ENCODE measurements at places on chromosomes 4 and X.

DNA sequence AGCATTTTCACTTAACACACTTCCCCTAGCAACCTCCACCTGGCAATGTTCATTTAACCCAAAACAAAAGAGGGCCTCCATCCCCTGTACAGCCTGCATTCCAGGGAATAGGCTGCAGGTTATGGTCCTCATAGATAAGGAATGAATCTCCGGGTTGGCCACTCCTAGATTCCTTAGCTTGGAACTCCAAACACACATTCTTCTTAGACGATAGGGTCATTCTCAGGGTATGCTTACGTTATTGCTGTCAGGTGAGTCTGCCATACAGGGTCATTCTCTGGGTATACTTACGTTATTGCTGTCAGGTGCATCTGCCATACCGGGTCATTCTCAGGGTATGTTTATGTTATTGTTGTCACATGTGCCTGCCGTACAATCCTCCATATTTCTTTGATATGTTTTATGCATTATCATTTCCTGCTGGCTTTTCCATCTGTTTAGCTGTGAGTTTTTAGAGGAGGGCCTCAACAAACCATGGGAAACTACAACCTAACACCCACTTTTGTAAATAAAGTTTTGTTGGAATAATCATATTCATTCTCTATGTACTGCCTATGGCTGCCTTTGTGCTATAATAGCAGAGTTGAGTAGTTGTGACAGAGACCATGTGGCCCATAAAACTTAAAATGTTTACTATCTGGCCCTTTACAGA is 8.2 kb upstream of the AFF1 start:
- DNase-seq: no peak

DNA sequence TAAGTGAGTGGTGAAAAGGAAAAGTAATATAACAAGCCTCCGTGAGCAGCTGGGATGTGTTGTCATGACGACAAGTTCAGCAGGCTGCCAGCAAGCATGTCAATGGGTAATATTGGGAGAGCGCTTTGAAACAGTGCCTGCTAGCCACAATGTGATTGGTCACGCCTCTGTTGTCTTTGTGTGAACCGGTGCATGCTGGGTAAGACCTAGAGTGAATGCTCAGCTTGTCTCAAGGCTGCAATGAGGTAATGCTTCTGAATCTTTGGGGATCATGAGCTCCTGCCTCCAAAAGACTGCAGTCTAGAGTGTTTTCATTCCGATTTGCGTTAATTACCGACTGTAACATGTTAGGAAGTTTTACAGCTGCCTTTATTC is 54.9 kb downstream of the STOX2 start:
- no peak for DNase-seq

- no peak for DNase-seq
These were observed 277.5 kb downstream of the IL15 start for GRCh38 chr4:141913928-141914327.

DNA sequence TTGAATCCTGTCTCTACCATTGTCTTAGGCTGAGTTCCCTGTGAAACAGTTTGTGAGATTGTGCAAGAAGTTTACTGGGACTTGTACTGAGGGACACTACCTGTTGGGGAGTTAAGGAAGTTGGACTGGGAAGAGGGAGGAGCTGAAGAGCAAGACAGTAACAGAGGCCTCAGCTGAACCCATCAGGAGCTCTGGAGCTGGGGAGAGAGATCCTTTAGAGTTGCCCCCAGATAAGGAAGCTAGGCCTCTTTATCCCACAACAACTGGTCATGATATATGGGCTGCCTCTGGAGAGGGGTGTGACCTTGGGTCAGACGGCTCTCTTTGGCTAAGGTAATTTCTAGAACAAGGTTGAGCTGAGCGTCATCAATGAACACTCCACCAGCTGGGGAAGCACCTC is 137.8 kb upstream of the SLC4A4 start:
- no peak for DNase-seq

GRCh38 chrX:47573341-47574075 is 8.7 kb upstream of the TIMP1 start:
- no peak for DNase-seq

DNA sequence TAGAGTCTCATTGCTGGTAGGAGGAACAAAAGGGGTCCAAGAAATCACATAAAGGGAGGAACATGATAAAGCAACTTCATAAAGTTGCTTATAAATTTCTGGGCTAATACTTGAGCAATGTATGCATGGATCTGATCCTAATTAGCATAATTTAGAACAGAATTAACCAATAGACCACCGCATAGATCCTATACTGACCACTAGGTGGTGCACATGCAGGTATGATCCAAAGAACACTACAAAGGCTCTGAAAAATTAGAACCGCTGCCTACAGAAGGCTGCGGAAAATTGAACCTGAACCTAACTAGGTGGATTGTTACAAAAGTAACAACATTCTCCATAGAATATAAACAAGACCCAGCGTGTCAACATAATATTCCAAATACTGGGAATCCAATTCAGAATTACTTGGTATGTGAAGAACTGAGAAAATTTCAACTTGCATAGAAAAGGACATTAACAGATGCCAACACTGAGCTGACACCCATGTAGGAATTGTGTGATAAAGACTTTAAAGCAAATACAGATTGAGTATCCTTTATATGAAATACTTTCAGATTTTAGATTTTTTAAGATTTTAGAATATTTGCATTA is 23.3 kb downstream of the BRCC3 start:
- no peak for DNase-seq

DNA sequence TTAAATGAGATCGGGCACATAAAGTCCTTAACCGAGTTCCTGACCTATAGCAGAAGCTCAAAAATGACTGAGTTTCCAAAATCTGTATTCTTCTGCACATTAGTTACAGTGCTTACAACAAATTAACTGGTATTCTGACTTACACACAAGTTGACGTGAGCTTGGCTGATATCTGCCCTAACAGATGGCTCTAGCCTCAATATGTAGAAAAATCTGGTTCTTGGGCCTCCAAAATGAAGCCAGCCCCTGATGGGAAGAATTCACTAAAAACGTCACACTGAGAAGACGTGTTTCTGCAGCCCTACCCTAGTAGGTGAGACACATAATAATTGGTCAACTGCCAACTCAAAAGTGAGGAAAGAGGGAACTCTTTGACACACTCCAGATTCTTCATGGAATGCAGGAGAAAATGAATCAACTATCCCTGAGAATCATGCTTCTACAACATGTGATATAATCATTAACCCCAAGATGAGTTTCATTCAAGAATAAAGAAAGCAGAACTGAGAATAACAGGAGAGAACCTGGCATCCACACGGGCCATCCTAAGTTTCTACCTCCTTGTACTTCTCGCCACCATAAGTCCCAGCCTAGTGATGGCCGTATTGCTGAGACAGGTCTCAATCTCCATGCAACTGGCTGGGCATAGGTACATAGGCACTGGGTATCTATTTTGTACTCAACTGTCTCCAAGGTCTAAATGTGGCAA is 8.2 kb downstream of the STX18 start:
- DNase-seq: no peak

- DNase-seq: no peak
These were observed 47.4 kb downstream of the NALF2 start for GRCh38 chrX:69551421-69552009.

DNA sequence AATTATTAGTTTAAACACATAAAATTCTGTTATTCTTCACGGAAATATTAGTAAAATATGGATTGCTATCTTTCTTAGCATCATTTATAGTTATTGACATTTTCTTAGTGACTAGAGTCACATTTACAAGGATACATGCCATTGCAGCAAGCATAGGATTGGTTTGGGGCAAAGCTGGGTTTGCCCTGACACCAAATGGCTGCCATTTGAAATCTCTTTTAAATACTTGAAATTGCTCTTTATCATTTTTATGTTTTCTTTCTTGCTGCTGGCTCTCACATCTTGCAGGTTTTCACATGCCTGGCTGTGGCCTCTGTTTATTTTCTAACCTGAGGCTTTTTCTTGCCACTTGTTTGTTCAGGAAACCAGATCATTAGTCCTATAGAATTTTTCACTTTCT is 39.9 kb downstream of the EGF start:
- DNase-seq: no peak
